ENCODE measurements at places on chromosomes 1 and 21.
A peak's percentile ranks its signal among the peaks of the same experiment; 100 is the strongest.

DNA sequence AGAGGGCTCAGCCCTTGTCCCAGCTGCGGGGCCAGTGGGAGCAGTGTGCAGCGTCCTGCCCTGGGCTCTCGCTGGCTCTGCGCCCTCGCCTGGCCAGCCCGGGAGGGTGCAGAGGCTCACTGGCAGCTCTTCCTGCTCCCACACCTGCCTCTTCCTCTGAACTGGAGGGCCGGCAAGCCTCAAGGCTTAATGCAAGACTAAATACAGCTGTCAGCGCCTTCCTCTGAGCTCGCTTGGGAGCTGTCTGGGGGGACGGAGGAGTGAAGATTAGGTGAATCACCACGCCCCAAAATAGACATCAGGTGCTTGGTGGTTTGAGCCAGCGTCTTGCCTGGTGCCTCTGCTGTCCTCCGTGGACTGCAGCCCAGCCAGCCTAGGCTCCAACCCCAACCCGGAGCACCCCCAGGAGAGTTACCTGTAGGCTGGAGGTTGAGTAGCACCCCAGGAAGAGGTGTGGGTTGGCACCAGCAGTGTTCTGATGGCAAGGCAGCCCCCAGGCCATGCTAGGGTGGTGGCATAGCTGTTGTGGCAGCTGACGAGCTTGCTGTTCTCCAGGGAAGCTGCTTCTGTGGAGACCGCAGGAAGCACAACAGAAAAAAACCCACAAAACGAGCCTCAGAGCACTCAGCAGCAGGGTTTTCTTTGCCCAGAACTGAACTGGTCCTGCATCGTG, 36.9 kb downstream of the UMODL1 start:
- peak; percentile 78 for DNase-seq

DNA sequence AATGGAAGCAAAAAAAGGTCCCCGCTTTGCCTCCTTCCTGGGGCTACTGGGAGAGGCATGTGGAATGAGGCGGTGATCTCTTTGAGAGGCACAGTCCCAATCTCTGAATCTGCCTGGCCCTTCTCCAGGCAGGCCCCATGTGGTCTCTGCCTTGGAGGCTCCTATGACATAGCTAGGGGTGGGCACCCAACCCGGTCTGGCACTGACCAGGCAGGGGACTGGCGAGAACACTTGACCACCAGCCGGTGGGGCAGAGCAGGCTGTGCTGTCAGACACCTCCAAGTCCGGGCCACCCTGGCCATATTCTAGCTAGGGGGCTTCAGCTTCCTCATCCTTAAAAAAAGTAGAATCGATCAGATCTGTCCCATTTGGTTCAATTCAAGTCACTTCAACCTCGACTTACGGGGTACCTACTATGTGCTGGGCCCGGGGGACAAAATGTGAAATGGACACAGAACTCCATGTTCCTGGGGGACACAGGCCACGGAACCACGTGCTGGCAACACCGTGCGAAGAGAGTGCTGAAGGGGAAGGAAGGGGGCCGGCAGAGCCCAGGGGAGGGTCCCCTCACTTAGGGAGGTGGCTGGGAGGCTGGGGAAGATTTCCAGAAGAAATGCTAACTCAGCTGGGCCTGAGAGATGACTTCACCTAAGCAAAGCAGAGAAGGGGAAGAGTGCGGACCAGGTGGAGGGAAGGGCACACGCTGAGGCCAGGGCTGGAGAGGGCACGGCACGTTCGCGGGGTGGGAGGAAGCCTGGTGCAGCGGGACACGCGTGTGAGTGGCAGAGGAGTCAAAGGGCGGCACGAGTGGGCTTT, 33.3 kb downstream of the HSPG2 start:
- no peak for DNase-seq

- no peak for DNase-seq
Measured at GRCh38 chr1:160520582-160520981, 2.5 kb downstream of the SLAMF6 start.

- DNase-seq, result no peak
Measured at GRCh38 chr1:39205781-39206464, 1.4 kb downstream of the MACF1 start.

DNA sequence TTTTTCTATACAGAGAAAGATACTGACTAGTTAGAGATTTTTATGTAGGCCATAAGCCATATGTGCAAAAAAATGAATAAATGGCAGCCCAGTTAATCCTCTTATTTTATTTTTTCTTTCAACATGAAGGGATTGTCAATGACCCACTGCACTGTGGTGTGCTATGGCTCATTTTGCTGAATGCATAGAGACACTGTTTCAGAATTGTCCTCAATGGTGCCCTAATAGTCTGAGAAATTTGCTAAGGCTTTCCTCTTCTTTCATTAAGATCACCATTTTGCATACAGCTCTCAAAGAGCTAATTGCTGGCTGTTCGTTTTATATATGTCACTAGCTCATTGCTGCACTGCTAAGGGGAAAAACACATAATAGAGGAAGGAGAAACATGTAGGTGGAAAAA, 189.5 kb downstream of the SLC44A5 start:
- no peak for DNase-seq

DNA sequence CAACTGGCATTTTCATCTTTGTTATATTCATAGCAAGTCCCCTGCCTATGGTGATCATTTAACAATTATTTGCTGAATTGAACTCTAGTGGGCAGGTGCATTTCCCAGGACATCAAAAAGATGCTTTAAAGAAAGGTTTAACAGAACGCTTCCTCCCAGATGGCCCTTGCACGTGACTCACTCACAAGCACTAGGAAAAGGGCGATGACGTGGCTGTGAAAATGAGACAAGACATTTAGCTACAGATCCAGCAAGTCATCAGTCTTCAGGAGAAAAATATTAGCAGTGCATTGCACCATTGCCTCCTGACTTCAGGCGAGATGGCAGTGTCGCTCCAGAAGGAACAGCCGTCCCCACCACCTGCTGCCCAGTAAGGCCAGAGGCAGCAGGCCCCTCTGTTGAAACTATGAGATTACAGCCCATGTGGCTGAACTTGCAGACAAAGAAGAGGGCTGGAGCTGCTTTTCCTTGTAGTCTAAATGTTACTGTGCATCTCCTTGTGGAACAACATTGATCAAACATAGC, 37.2 kb downstream of the DSCAM start:
- no peak for DNase-seq

- DNase-seq, result no peak
Measured at GRCh38 chr1:19616489-19616888, 27.6 kb upstream of the NBL1 start.

GRCh38 chr1:176643536-176643935, 180.6 kb downstream of the PAPPA2 start:
- DNase-seq, result no peak

DNA sequence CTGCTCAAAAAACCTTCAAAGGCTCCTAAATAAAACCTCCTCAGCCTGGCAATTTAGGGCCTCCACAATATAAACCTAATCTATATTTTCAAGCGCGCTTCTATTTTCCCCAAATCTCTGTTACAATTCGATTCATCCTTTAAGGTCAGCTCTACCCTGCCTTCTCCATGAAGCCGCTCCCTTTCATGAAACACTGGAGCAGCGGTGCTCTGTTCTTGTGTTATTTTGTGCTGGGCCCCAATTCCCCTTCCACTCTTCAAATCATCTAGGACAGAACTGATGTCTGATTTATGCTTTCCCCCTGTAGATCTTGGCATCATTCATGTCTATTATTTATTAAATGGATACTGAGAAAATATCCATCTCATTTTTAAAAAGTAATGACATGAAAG, 6.9 kb downstream of the ERRFI1 start:
- no peak for DNase-seq

DNA sequence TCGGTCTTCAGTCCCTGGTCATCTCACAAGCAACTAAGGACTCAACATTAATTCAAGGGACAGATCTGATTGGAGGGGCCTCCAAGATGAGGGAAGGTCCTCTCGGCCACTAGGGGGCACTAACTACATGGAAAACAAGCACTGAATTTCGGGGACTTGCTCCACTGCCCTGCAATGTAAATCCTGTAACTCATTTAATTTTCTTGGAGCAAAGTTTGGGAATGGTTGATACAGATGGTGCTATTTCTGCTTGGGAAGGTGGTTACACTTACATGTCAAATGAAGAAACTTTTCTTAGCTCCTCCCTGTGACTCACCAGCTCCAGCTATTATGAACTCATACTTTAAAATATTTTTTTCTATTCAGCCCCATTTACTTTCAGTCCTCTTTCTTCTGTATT, 97.4 kb upstream of the KCNJ15 start:
- DNase-seq, result peak; percentile 62

- no peak for DNase-seq
Measured at GRCh38 chr1:45403298-45403697, 63.1 kb upstream of the MUTYH start.

DNA sequence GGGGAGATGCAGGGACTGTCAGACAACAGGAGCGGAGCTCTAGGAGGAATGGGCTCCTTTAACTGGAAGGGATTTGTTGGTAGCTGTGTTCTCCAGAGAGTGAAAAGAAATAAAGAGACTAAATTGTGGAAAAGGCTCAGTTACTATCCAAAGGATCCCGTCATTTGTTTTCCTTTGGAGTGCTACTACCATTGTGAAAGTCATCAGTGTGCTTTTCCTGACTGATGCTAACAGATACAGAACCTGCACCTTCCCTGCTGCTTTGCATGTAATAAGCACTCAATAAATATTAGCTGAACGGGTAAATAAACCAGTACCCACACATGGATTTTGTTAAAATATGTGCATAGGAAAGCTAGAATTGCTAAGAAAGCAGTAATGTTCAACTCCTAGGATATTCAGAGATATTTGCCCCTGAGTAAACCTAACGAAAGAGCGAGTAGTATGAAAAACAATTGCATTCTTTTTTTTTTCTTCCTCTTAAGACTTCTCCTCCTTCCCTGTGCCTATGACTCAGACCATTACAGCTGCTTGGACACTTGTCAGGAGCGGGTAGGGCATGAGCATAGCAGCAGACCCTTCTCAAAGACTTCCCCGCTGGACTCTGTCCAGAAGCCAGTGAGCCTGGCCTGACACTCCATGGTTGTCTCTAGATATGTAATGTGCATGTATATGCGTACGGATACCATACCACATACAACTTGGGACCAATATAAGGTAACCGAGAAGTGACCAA, 41.7 kb downstream of the PTGFRN start:
- DNase-seq, result no peak

DNA sequence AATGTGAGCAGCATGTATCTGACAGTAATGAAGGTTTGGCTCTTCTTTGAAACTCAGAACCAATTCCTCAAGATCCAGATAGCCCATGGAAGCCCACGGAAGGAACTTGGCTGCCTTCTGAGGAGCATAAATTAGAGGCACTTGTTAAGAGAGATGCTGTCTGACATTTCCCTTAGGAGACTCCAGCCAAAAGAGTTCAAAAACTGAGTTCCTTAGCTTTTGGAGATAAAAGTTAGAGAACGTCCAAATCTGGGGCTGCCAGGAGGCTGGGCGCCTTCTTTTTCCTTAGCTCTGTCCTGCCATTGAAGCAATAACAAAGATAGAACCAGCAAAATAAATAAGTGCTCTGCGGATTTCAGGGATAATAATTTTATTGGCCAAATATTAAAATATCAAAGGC, 439.6 kb upstream of the USP24 start:
- no peak for DNase-seq

- DNase-seq, result peak; percentile 61
Measured at GRCh38 chr1:7783178-7783711, 846 bp upstream of the PER3 start.

DNA sequence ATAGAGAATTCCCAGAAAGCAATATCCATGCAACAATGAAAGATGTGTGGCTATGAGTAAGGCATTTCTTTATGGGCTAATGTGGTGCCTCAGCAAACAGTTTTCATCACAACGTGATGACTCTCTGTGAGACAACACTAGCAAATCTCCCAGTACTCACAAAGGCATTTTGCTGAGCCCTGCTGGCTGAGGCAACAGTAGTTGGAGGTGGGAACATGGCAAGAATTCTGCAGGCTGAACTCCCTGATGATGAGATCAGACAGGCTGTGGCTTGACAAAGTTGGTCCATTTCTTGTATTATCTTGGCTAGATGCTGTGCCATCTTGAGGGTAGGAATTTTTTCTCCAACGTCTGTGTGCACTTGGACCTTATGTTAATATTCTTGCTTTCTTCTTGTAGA, 24.6 kb downstream of the PROX1 start:
- no peak for DNase-seq

- DNase-seq, result peak; percentile 30
Measured at GRCh38 chr1:174998569-174999215, 1.1 kb upstream of the CACYBP start.

- DNase-seq, result peak; percentile 47
Measured at GRCh38 chr21:46667741-46668380, 32.4 kb downstream of the PRMT2 start.

DNA sequence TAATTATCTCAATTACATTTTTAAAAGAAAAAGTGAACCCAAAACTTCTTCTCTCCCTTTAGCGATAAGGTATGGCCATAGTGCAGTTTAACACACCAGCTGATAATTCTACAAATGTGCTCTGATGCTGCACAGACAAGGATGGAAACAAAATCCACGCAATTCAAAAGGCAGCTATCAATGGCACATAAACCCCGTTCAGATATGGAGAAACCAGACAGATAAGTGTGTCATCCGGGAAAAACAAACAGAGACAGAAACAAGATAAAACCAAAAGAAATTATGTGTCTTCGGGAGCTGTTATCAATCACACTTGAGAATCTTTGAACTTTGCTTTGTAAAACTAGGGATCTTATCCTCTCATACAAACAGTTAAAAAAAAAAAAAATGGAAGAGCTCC, 73.6 kb downstream of the SIPA1L2 start:
- no peak for DNase-seq

GRCh38 chr1:210381934-210382333, 53.2 kb downstream of the HHAT start:
- no peak for DNase-seq

DNA sequence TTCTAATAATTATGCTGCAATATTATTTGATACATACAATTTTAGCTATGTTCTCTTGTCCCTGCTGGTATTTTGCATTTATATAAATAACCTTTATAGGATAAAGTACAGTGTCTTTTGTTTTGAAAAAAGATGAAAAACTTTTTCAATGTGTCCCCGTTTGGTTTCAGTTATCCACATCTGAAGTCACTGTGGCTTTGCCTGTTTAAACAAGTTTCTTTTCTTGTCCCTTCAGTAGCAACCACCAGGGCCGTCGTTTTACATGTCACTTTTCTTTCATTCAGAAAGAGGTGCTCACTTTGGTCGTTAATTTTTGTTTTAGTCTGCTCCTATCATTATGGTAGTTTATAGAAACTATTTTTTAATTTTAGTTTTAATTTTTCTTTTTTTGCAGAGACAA, 41.4 kb downstream of the RABGAP1L start:
- no peak for DNase-seq
